ENCODE measurements at places on chromosomes 16 and 17. TPM values are rescaled to one million over a fixed set of nuclear protein-coding genes. Genes with fewer than 3 reads are reported as not detected.

DNA sequence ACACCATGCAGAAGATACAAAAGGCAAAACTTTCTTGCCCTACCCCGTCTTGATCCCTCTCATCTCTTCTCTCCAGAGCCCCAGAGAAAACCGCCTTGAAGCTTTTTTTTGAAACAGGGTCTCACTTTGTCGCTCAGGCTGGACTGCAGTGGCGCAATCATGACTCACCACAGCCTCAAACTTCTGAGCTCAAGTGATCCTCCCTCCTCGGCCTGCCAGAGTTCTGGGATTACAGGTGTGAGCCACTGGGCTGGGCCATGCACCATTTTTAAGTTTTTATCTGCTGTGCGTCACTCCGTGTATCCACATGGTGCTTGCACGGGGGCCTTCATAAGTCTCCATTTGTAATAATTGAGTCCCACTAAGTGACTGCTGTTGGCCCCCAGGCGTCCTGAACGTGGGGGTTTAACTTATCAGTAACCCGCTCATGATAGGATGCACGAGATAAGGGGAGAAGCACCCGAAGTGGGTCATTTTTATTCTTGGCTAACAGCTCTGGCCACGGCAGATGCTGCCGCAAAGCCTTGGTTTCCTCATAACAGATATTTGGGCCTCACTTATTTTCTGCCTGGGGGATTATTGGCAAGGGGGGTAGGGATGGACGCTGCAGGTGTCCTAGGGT is 8.6 kb downstream of the DNAH17 start:
- no peak for DNase-seq
- H3K4me3 ChIP-seq = no peak overlapping the region
- H3K36me3 ChIP-seq = no peaks in the 10 kb centered on the region

- H3K4me3 ChIP-seq = no peak overlapping the region
- no peaks in the 10 kb centered on the region for H3K4me1 ChIP-seq
- no peak for DNase-seq
- H3K27me3 ChIP-seq = peaks cover 4% of the 10 kb centered on the region
- H3K36me3 ChIP-seq = no peaks in the 10 kb centered on the region
These were observed 59.0 kb downstream of the ACSM2A start for GRCh38 chr16:20510323-20510722.

GRCh38 chr17:30920683-30921543 is 832 bp upstream of the ADAP2 start:
- no peak overlapping the region for H3K27ac ChIP-seq
- DNase-seq = no peak
- H3K4me1 ChIP-seq = peaks cover 5% of the 10 kb centered on the region

- no peak for DNase-seq
- H3K27ac ChIP-seq = no peak overlapping the region
- no peaks in the 10 kb centered on the region for H3K36me3 ChIP-seq
- H3K4me3 ChIP-seq = no peak overlapping the region
- H3K27me3 ChIP-seq = peaks cover 23% of the 10 kb centered on the region
These were observed 1.7 kb downstream of the SLC22A31 start for GRCh38 chr16:89198417-89199240.

Gene PMFBP1
- total RNA-seq = 5.0 TPM

DNA sequence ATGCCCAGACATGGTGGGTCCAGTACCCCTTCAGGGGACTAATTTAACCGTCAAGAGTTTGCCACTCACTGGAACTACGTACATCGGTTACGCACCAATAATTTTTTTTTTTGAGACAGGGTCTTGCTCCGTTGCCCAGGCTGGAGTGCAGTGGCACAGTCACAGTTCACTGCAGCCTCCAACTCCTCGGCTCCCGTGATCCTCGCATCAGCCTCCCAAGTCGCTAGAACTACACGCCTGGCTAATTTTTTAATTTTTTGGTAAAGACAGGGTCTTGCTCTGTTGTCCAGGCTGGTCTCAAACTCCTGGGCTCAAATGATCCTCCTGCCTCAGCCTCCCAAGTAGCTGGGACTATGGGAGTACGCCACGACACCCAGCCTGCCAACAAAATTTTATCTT is 15.6 kb downstream of the RPH3AL start:
- no peak overlapping the region for H3K4me3 ChIP-seq
- DNase-seq = no peak
- peaks cover 15% of the 10 kb centered on the region for H3K27me3 ChIP-seq
- no peaks in the 10 kb centered on the region for H3K36me3 ChIP-seq
- H3K4me1 ChIP-seq = peaks cover 5% of the 10 kb centered on the region
- no peak overlapping the region for H3K27ac ChIP-seq

Gene KLHL10
- total RNA-seq = not detected

All from activated naive CD8-positive, alpha-beta T cell treated with anti-CD3 and anti-CD28 coated beads, Interleukin-2, amount 10 ng/mL, durations not matched to agents 7 days and 5 days (primary cell).